ENCODE measurements at places on chromosomes 6 and 20.
A peak's percentile ranks its signal among the peaks of the same experiment; 100 is the strongest.

DNA sequence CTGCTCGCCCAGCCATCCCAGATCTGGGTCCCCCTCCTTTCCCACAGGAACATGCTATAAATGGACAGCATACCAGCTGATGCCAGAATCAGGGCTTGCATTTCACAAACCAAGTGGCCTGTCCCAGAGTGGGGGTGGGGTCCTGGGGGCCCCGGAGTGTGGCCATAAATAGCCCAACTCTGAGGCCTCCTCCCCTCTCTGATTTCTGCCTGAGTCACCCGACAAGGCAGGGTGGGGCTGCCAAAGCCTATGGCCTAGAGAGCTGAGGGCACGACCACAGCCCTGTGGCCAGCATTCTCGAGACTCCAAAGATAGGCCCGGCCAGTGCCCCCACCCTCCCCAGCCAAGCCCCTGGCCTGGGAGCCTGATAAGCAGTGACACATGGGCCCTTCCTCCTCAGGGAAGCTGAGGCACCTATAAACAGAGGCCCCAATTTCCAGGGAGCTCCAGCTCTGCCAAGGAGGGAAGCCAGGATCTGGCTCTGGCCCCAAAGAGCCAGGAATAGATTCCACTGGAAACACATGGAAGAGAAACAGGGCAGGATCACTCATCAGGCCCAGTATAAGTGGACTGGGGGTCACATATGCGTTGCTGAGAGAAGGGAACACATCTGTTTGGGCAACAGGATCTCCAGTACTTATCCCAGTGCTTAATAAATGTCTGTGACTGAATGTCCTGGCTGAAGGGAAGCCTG lies 20.3 kb downstream of the SNTA1 start:
- no peak overlapping the region for H3K4me3 ChIP-seq
- no peaks in the 10 kb centered on the region for H3K27me3 ChIP-seq
- H3K27ac ChIP-seq = peak overlapping the region; percentile 18

DNA sequence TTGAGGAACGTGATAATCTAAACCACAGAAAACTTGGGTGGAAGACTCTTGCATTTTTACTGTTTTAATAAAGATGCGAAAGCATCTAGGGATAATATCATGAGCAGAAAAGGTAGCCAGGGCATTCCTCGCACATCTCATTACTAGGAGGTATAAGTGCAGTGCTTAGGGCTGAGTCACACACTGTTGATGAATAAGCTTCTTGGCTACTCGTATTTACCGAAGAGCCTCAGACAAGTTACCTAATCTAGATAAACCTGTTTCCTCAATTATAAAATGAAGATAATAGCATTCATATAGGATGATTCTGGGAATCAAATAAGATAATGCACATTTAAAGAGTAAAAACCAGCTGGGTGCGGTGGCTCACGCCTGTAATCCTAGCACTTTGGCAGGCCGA lies 780 bp upstream of the KIAA0319 start:
- DNase-seq = no peak
- no peak overlapping the region for H3K4me3 ChIP-seq
- peaks cover 3% of the 10 kb centered on the region for H3K36me3 ChIP-seq
- H3K27me3 ChIP-seq = peaks cover 6% of the 10 kb centered on the region
- H3K27ac ChIP-seq = no peak overlapping the region

DNA sequence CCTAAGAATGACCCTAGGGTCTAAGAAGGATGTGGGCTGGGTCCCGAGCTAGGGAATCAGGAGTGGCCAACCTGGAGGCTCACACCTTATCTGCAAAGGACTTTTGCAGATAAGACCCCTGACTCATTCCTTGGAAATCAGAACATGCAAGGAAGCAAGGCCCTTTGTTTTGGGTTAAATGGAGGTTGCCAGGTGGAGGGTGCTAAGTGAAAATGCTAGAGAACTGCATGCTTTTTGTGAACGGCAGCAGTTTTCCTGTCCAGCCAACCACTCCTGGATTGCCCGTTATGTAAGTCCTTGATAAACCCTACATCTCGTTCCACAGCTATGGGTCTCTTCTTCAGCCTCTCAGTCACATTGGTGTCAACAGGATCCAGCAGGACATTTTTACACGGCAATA lies 52.1 kb upstream of the CST7 start:
- no peak for DNase-seq
- no peaks in the 10 kb centered on the region for H3K36me3 ChIP-seq
- no peak overlapping the region for H3K27ac ChIP-seq
- H3K4me1 ChIP-seq = no peaks in the 10 kb centered on the region
- no peak overlapping the region for H3K4me3 ChIP-seq
- no peaks in the 10 kb centered on the region for H3K27me3 ChIP-seq

DNA sequence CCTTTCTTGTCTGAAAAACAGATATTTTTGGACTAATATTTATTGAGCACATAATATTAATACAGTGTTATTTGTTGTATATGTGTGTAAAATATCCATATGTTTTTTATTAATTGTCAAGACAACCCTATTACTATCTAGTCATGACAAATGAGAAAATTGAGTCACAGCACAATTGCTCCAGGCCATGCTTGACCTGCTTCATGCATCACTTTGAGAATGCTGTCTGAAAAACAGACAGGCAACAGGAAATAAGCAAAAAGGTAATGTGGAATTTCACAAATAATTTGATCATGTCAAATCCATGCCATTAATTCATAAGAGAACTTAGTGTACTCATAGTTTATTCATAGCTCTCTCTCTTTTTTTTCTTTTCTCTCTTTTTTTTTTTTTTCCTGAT lies 246.5 kb downstream of the RIMS1 start:
- no peaks in the 10 kb centered on the region for H3K36me3 ChIP-seq
- no peak overlapping the region for H3K27ac ChIP-seq
- no peaks in the 10 kb centered on the region for H3K27me3 ChIP-seq
- H3K4me1 ChIP-seq = no peaks in the 10 kb centered on the region
- no peak overlapping the region for H3K4me3 ChIP-seq
- no peak for DNase-seq

Data from CD8-positive, alpha-beta memory T cell (primary cell).